ENCODE measurements at places on chromosomes 2 and 18. TPM values are rescaled to one million over a fixed set of nuclear protein-coding genes. Genes with fewer than 3 reads are reported as not detected.

NAT8 gene
- not detected for total RNA-seq

APLF gene
- 4.1 TPM for total RNA-seq

TFCP2L1 gene
- total RNA-seq, result 0.17 TPM

LRRTM1 gene
- total RNA-seq, result not detected

POTEI gene
- not detected for total RNA-seq

- DNase-seq, result no peak
These were observed 96.0 kb downstream of the MTCL1 start for GRCh38 chr18:8801263-8801901.

GRCh38 chr2:109054865-109055264, 65.8 kb upstream of the EDAR start:
- DNase-seq, result no peak

DNA sequence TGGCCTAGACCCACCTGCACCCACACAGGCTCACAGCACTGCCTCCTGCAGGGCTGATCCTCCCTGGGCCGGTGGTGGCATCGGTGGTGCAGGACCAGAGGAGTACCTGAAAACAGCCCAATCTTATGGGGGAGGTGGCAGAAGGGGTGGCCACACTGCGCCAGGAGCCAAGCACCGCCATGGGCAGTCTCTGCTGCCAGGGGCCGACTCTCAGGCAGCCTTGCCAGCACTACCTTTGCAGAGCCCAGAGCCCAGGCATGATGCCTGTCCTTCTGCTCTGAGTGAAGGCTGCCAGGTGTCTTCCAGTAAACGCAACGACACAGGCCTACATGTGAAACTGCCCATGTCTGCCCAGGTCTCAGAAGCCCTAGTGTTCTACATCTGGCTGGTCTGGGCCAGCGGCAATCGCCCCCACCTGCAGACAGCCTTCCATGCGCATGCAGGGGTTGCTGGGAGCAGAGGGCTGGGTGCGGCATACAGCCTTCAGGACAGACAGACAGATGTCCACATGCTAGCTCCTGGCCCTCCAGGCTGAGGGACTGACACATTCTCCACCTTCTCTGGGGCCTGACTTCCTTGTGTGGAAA, 6.8 kb downstream of the HS6ST1 start:
- DNase-seq, result peak; percentile 8

DNA sequence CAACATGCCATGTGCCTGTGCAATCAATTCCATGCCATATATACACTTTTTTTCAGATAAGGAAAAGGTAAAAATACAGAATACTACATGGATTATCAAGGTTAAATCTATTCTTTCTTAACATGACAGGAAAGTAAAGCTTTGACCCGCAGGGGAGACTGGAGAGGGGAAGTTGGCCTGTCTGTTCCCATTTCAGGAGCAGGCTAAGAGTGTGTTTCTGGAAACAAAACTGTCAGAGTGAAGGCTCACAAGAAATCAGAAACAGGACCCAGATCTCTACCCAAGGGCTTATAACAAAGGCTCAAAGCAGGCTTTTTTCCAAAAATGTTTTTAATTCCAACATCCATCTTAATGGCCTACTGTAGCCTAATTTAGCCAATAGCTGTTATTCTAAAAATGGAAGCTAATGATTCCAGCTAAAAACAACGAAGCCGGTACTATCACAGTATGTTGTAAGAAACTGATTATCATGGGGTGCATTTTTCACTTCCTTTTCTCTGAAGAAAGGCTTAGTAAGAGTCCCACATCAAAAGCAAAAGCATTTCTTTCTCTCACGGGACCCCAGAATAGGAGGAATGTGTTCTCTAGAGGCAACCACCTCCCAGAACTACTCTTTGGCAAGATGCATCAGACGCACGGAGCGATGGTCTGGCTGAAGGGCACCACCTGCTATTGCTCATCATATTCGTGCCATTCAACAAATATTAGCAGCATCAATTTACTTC, 41.4 kb downstream of the FECH start:
- DNase-seq, result peak; percentile 5

DNA sequence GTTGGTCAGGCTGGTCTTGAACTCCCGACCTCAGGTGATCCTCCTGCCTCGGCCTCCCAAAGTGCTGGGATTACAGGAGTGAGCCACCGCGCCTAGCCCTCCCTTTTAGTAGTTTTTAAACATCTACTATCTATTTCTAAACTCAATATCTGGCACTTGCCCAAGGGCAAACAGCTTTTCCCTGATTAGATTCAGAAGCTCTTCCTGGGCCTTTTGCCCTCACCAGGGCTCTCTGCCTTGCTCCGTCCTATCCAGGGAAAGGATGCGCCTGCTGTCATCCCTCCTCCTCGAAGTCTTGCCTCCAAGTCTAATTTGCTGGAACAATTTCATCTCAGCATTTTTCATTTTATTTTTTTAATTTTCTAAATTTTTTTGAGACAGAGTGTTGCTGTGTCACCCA, 41.4 kb upstream of the FHOD3 start:
- DNase-seq, result no peak

GRCh38 chr2:59910166-59910565, 643.3 kb downstream of the BCL11A start:
- no peak for DNase-seq

DNA sequence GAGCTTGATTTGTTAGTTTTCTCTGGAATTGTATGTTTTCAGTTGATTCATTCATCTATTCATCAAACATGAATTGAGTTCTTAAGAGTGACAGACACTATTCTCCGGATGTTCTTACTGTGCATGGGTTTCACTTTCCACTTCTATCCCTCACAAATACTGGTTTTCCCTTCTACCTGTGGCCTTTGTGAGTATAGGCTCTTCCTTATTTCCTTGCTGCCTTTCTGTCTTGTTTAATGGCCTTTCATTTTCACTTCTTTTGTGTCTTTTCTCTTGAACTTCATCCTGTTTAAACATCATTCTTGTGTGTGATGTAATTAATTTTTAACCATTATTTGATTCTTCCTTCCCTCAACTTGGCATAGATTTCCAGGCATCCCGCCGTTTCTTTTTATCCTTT, 90.7 kb downstream of the CRIM1 start:
- DNase-seq, result no peak

- DNase-seq, result no peak
These were observed 96.6 kb downstream of the NEDD4L start for GRCh38 chr18:58140387-58141325.

DNA sequence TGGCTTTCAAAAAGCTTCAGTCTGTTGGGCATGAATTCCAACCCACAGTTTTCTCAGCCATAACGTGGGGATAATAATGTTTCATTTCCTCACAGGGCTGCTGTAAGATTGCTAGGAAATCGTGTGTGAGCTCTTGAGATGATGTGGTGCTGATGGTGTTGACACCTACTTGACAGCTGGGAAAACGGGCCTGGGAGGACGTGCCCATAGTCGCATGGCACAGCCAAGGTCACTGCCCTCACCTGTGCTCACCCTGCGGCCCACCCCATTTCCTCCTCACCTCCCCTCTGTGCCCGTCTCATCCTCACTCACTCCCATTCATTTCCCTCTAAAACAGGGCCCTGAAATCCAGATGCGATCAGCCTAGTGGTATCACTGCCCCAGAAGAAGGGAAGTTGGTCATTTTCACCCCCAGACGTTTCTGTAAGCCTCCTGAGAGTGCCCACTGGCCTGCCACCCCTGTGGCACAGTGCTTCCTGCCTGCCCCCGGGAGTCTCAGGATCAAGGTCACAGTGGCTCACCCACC, 33.0 kb downstream of the DPYSL5 start:
- DNase-seq, result no peak

- no peak for DNase-seq
These were observed 14.5 kb downstream of the ATG16L1 start for GRCh38 chr2:233265899-233266431.

GRCh38 chr2:148909114-148909513, 34.1 kb downstream of the KIF5C start:
- DNase-seq, result no peak

DNA sequence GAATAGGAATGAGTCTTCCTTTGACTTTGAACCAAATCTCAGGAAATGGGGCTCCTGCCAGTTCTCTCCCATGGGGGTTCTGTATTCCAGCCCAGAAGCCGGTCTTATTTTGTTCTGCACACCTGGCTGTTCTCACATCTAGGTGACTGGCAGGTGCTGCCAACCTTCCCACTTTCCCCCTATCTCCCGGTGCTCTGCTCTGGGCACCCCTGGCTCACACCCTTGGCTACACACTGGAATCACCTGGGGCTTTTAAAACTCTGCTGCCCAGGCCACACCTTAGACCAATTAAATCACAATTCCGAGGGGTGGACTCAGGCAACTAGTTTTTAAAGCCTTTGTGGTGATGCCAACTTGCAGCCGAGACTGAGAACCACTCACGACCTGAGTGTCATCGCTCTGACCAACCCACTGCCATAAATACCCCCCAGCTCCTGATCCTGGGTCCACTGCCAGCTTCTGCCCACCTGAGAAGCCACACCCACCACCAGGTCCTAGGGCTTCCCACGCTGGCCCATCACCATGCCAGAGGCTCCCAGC, 69.2 kb downstream of the KCNF1 start:
- DNase-seq, result no peak

- no peak for DNase-seq
These were observed 679.5 kb downstream of the KCNJ3 start for GRCh38 chr2:155377931-155378444.

- DNase-seq, result no peak
These were observed 28.9 kb upstream of the ARMC9 start for GRCh38 chr2:231169488-231169887.

DNA sequence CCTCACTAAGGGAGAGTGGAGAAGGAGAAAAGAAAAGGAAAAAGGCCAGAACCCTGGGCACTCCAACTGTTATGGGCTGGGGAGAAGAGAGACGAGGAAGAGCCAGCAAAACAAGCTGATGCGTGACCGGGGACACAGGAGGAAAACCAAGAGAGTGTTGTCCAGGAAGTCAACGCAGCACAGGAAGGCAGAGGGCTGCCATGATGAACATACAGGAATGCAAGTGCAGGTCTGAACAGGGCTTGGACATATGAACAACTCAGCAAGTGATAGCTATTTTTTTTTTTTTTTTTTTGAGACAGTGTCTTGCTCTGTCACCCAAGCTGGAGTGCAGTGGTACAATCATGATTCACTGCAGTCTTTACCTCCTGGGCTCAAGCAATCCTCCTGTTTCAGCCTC, 28.4 kb downstream of the SIX3 start:
- no peak for DNase-seq

GRCh38 chr2:182821182-182821581, 45.3 kb downstream of the FRZB start:
- DNase-seq, result no peak

GRCh38 chr2:235031686-235032373, 80.0 kb downstream of the SH3BP4 start:
- no peak for DNase-seq

- DNase-seq, result no peak
These were observed 1035.8 kb upstream of the FANCL start for GRCh38 chr2:59276917-59277316.

DNA sequence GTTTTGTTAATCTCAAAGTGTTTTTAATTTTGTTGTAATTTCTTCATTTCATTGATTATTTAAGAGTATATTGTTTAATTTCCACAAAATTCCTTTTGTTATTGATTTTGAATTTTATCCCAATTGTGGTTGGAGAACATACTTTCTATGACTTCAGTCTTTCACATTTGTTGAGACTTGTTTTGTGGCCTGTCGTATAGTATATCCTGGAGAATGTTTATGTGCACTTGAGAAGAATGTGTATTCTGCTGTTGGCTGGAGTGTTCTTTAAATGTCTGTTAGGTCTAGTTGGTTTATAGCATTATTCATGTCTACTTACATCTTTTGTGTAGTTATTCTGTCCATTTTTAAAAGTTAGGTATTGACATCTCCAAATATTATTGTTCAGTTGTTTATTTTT, 120.3 kb downstream of the TTC27 start:
- DNase-seq, result no peak

- no peak for DNase-seq
These were observed 3.5 kb downstream of the CAPN14 start for GRCh38 chr2:31213601-31214443.

DNA sequence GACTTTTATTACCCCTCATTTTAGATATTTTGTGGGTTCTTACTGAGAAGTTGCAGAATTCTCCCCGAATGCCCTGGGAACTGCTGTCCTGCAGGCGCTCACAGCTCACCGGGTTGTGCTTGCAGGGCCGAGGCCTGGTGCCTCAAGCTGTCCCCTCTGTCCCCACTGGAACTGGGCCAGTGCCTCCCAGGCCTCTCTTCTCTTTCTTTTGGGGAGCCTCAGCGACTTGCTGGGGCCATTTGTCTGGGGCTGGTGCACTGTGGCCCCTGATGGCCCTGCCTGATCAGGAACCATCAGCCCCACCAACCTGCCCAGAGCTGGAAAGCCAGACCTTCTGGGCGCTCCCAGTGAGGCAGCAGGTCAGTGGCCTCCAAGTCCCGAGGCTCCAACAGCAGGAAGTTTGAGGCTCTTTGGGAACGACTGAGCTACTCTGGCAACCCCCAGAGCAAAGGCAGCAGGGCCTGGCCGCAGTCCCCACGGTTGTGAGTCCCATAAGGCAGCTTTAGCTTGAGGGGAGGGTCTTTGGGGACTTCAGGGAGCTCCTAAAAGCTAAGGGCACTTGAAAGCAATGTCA, 14.7 kb upstream of the NEU4 start:
- DNase-seq, result no peak

DNA sequence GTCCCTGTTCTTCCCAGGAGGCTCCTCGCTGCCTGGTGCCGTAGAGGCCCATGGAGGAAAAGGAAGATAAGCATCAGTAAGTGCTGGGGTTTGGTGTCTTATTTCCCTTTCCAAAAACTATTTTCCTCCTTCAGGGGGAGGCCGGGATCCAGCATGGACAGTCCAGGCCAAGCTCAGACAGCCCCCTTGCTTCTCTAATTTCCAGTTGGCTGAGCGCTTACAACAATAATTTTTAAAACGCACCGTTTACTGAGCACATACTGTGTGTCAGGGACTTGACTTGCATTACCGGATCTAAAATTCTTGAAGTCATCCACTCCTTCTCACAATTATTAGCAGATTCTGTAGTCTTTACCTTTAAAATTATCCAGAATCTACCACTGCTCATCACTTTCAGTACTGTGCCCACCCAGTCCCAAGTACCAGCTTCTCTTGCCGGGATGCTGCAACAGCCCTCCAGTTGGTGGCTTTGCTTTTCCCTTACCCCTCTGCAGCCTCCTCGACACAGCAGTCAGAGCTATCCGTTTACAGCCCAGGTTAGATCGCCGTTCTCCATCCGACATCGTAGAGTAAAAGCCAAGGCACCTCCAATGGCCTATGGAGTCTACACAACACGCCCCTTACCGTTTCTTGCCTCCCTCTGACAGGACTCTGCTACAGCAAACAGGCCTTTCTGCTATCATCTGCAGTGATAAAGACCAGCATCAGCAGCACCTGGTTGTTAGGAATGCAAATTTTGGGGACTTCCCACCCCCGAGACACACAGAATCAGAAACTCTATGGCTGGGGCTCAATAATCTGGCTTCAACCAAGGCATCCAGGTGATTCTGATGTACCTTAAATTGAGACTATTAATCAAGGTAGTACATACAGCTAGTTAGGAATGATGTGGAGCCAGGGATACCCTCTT, 75.2 kb upstream of the TSPYL6 start:
- no peak for DNase-seq

DNA sequence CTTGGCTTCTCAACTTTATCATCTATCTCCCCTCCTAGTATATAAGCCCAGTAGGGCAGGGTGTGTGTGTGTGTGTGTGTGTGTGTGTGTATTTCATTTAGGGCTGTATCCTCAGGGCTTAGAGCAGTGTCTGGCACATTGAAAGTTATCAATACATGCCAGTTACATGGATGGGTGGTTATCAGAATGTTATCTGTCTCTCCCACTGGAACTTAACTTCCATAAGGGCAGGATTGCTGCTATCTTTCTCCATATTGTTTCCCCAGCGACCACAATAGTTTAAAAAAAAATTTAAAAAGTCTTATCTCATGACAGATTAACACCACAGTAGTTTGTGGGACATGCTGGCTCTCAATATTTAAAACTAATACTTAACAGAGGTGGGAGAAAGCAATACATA, 488.9 kb downstream of the PLCL1 start:
- DNase-seq, result no peak
